Nephron progenitor cell (in vitro differentiated cells): ENCODE measurements at places on chromosomes 4 and X.

DNA sequence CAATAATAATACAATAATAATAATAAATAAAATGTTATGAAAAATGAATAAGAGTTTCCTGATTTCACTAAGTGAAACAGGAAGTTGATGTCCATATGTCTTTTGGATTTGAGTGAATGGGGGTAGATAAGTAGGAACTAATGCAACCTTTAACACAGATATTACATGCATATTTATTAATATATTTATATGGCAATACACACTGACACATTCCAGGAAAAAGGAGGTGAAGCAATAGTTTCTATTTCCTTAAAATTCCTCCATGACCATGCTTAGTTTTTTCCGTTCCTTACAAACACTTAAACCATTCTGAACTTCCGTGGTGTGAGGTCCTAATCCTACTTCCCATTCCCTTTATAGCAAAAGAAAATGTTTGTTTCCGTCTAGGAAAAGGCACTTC is 48.3 kb downstream of the ATXN3L start:
- no peak for DNase-seq

- DNase-seq: no peak
These were observed 137.6 kb upstream of the TBL1X start for GRCh38 chrX:9327086-9327746.

- no peak for DNase-seq
These were observed 34.6 kb downstream of the CNKSR2 start for GRCh38 chrX:21408788-21409187.

DNA sequence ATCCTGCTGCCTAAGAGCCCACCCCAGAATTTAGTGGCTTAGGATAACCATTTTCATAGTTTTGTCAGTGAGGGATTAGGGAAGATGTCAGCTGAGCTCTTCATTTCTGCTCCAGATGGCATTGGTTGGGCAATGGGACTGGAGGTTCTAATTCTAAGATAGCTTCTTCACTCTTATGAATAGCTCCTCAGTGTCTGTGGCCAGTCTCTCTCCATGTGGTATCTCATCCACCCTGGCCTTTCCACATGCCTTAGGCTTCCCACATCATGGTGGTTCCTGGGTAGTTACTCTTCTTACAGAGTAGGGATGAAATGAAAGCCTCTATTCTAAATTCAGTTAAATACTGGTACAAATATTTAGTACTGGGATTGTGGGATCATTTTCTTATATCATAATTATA is 31.3 kb downstream of the REPS2 start:
- DNase-seq: no peak

DNA sequence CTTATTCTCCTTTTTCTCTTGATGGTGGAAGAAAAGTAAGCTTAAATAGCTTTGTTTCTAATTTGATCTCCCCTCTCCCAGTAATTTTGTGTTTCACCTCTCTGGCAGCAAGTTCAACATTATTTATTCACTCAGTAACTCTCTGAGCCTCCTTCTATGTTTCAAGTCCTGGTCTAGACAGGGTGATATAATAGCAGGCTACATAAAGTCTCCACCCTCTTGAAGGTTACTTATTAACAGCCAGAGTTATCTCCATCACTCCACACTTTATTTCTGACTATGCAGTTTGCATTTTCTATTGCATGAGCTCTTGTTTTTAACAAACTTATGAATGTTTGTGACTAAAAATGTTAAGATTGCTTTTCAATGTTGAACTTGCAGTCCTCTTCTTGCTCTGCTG is 17.8 kb upstream of the ANOS1 start:
- DNase-seq: no peak
